GM23338 (cell line): ENCODE measurements at places on chromosomes 16 and 17. TPM values are rescaled to one million over a fixed set of nuclear protein-coding genes. Genes with fewer than 3 reads are reported as not detected.

DNA sequence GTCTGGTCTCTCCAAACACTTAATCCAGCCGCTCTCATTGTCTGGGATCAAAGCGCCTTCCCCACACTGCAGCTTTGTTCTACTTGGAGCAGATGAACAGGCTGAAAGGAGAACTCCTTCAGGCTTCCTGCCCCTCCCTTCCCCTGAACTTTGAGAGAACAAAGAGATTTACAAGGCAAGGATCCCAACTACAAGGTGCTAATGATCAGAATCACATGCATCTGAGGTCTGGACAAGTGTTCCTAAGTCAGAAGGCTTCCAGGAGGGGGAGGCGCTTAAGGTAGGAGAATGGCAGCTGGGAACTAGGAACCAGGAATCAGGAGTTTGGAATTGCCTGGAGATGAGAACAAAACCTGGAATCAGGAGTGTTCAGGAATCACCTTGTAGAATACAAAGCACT is 606.3 kb upstream of the CDH11 start:
- peak overlapping the region; percentile 60; the same call in 1 of the 2 replicates for H3K27ac ChIP-seq
- H3K27me3 ChIP-seq, result no peaks in the 10 kb centered on the region
- peak; percentile 51 for DNase-seq
- H3K36me3 ChIP-seq, result no peaks in the 10 kb centered on the region

- no peak for DNase-seq
- peaks cover 19% of the 10 kb centered on the region for H3K4me1 ChIP-seq
- no peaks in the 10 kb centered on the region for H3K36me3 ChIP-seq
- H3K27me3 ChIP-seq, result no peaks in the 10 kb centered on the region
These were observed 8.6 kb downstream of the C16orf96 start for GRCh38 chr16:4564661-4565267.

- no peak overlapping the region for H3K4me3 ChIP-seq
- H3K27ac ChIP-seq, result no peak overlapping the region
- H3K36me3 ChIP-seq, result no peaks in the 10 kb centered on the region
- no peaks in the 10 kb centered on the region for H3K4me1 ChIP-seq
- no peaks in the 10 kb centered on the region for H3K27me3 ChIP-seq
These were observed 8.8 kb downstream of the MSLN start for GRCh38 chr16:769184-769784.

DNA sequence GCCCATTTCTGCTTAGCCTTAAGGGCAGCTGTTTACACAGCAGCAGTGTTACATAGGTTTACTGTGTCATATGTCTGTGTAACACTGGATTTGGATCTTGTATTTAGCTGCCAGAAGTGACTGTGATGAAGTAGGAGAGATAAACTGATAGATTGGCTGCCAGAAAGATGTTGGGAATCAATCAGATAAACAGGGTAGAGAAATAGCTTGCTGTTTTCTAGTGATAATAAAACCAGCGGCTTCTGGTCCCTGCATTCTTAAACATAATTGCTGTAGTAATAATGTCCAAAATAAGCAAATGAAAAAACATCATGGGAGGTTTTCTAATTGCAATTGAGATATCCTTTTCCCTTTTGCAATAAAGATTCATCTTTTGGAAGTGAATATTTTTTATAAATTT is 68.7 kb downstream of the AATF start:
- H3K36me3 ChIP-seq, result no peaks in the 10 kb centered on the region
- peaks cover 24% of the 10 kb centered on the region for H3K4me1 ChIP-seq
- H3K27ac ChIP-seq, result no peak overlapping the region

Gene SMTNL2
- 1.7 and 4.3 TPM in 2 replicates for total RNA-seq
